ENCODE measurements at places on chromosomes 4 and X.

GRCh38 chrX:107560041-107560440, 68.3 kb upstream of the PRPS1 start:
- no peak for DNase-seq

GRCh38 chr4:158870282-158870625, 101.4 kb downstream of the FNIP2 start:
- DNase-seq = no peak

DNA sequence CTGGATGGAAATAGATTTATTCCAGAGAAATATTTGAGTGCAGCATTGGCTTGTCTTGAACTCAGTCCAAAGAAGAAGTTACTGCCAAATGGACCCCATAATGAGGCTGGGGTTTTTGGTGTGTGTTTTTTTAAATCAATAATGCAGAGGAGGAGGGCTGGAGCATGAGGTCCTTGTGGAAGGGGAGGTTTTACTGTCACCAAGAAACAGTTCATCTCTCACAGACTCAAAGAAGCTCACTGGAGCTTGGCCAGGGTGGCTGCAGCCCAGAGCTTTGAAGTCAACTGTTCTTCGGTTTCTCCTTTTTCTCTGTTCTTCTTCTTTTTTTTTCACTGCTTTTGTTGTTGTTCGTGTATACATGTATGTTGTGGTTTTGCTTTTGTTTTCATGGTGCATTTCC, 377.7 kb downstream of the FBXW7 start:
- DNase-seq = no peak

DNA sequence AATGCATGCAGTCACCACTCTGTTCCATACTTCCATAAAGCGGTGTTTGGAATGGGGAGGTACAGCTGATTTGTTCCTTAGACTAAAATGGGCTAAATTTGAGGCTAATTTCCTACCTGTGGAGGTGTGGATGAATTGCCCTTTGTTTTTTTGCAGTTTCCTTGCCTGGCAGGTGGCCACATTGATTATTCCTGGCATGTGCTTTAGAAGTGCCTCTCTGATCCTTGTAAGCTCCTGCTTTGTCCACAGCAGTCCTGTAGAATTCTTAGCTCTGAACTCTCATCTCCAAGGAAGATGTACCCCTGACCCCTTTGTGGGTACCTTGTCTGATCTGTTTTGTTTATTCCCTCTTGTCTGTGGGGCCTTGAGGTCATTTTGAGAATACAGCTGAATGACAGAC, 136.8 kb downstream of the ADGRL3 start:
- no peak for DNase-seq

Data from stimulated activated CD4-positive, alpha-beta T cell treated with anti-CD3 and anti-CD28 coated beads, Interleukin-1b, Interleukin-23, amount 100 ng/mL, for 1 hour (primary cell).